ENCODE measurements at places on chromosomes 6 and 20.

DNA sequence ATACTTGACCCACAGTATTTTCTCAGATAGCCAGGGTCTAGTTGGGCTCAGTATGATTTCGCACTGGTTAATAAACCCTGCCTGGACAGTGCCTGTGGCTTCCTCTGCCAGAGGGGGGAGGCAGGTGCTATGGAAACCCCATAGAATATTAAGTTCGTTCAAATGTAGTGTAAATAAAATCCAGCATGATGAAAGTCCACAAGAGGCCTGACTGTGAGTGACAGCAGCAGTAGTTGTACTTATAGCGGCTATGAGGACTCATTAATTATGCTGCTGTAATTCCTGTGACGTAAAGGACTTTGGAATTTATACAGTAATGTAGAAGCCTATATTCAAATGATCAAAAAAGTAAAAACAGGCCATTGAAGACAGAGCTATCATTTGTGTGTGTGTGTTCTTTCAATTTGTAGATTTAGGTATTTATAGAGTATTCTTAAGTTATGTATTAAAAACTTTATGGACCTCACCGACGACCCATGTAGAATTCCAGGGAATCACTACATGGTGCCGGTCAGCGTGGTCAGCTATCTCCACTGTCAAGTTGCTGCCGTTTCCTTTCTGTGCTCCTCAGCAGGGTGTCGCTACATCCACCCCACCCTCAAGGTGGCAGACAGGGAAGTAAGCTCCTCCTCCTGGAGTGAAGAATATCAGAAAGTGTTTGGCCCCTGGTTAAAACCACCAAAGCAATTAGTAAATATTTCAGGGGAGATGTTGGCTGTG, 10.0 kb downstream of the PYGB start:
- no peak for DNase-seq

- DNase-seq = no peak
Observed at GRCh38 chr6:45199554-45199953, 128.6 kb upstream of the RUNX2 start.

DNA sequence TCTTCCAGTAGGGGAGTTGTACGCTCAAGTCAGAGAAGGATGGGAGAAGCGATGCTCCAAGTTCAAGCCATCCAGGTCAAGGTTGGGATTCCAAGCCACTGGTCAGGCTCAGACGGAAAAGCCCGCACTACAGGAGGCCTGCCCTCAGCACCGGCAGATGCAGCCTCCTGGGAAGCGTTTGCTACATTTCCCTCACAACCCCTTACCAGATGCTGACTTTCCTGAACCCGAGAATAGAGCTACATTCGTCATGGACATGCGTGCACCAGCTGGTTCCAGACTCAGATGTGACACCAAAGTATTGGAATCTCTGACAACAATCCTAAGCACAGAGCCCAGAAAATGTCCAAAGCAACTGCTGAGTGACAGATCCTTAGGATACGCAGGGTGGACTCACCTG, 174.8 kb downstream of the SASH1 start:
- DNase-seq = no peak

- no peak for DNase-seq
Observed at GRCh38 chr6:85421972-85422371, 27.9 kb upstream of the NT5E start.

DNA sequence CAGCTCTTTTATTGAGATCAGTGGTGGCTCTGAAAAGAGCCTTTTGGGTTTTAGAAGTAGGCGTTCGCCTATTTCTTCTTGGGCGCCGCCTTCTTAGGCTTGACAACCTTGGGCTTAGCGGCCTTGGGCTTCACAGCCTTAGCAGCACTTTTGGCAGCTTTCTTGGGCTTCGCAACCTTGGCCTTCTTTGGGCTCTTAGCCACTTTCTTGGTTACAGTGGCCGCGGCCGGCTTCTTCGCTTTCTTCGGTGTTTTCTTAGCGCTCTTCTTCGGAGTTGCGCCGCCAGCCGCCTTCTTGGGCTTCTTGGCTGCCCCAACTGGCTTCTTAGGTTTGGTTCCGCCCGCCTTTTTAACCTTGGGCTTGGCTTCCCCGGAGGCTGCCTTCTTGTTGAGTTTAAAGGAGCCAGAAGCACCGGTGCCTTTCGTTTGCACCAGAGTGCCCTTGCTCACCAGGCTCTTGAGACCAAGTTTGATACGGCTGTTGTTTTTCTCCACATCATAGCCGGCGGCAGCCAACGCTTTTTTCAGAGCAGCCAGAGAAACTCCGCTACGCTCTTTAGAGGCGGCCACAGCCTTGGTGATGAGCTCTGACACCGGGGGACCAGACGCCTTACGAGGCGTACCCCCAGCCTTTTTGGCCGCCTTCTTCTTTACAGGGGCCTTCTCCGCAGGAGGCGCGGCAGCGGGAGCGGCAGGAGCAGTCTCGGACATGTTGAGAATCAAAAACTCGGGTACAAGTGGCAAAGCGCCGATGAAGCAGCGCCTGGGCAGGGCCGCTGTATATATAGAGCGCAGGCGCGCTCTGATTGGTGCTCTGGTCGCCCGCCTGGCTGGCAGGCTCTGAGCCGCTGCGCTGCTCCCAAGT, 31.3 kb upstream of the HFE start:
- peak; percentile 90 for DNase-seq

DNA sequence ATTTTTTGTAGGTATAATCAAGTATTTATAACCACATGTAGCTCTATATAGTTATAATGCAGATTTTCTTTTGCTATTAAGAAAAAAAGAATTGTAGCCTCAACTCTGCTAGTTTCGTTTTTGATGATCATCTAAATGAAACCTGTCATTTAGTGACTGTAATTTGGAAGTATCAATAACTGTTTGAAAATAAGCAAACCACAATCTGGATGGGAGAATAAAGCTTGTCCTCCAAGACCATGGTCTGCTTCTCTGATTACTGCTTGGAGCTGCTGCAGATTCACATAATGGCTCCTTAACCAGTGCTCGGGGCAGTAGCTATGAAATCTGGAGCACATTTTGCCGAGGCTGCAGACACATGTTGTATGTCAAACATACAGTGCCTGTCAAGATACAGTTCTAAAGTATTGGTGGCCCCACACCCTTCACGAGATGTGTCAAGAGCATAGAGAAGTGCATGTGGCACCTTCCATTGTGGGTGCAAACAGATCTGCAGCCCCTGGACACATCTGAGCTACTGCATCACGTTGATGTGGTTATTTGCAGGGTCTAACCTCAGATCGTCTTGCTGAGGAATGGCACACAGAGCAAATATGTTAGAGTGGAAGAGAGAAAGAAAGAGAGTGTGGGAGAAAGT, 255.7 kb upstream of the SUPT3H start:
- no peak for DNase-seq

All from stimulated activated CD4-positive, alpha-beta T cell treated with anti-CD3 and anti-CD28 coated beads, Interleukin-12 subunit alpha, Interleukin-12 subunit beta, amount 100 ng/mL, for 48 hours (primary cell).